ENCODE measurements at places on chromosomes 11 and 22.

GRCh38 chr22:41582694-41583093 lies 6.9 kb downstream of the PMM1 start:
- DNase-seq = no peak

DNA sequence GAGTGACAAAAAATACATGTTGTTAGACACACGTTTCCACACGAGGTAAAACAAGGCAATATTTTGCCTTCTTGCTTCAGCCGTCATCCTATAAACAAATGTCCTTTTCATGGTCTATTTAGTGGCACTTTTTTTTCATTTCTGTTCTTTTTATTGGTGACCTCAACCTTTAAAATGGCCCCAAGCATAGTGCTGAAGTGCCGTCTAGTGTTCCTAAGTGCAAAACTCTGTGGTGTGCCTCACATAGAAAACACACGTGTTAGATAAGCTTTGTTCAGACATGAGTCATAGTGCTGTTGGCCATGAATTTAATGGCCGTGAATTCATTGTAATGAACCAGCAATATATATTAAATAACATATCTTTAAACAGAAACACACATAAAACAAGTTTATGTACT lies 15.6 kb downstream of the OVCH2 start:
- DNase-seq = no peak

GRCh38 chr11:72781313-72782080 lies 12.3 kb downstream of the STARD10 start:
- no peak for DNase-seq

DNA sequence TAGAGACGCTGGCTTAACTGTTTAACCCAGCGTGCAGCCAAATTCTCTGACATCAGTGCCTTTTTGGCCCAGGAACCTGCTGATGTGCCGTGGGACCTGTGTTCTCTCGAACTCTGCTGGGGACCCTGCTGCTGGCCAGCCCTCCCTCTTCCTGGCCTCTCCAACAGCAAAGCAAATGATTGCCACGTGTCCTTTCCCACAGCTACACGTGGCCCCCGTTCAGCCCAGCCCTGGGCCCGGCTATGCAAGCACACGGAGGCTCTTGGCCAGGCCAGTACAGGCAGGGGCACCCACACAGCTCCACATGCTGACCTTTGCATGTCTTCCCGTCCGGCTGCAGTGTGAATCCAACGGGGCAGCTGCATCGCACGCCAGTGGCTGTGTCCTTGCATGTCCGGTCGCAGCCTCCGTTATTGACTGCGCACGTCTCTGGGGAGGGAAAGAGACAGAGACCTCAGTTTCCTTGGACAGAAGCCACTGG lies 51.6 kb upstream of the TTLL12 start:
- DNase-seq = no peak

DNA sequence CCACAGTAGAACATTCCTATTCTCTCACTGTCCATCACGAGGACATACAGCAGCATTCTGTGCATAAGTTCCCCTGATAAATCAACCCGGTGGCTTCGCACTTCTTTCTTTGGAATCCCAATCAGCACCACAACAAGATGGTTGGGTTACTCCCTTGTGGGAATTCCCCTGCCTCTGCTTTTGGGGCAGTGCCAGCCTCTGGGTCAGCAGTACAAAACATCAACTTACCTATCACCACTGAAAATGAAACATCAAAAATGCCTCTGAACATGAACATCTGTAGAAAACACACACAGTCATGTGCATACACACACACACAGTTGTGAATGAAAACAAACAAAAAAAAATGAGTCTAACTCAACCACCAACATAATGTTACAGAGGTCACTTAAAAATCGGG lies 79.3 kb downstream of the KCNA4 start:
- DNase-seq = no peak
